ENCODE measurements at places on chromosomes 16 and 17. TPM values are rescaled to one million over a fixed set of nuclear protein-coding genes. Genes with fewer than 3 reads are reported as not detected.
A peak's percentile ranks its signal among the peaks of the same experiment; 100 is the strongest.

GRCh38 chr17:16459855-16460550, 32.0 kb downstream of the LRRC75A start:
- no peak for DNase-seq

The EPX gene
- not detected for total RNA-seq

DNA sequence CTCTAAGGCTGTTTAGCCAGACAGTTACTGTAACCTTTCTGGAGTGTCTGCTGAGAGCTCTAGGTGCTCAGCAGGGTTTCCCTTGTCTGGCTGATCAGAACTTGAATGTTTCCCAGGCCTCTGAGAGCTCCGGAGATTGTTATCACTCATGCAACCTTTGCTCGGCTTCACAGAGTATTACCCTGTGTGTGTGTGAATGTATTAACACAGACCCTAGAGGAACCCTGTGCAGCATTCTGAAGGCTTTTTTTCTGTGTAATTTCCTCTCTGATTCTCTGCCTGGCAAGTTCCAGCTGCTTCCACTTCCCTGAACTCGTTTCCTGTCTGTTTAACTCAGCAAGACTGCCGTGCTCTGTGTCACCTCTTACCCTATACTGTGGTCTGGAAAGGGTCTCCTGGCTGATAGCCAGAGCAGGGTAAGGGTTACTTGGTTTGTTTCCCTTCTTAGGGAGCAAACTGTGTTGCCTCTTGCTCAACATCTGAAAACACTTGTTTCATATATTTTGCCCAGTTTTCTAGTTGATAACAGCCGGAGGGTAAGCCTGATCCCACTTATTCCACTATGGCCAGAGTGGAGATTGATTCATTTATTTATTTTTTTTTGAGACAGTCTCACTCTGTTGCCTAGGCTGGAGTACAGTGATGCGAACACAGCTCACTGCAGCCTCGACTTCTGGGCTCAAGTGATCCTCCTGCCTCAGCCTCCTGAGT, 21.7 kb downstream of the PRMT7 start:
- DNase-seq: no peak

DNA sequence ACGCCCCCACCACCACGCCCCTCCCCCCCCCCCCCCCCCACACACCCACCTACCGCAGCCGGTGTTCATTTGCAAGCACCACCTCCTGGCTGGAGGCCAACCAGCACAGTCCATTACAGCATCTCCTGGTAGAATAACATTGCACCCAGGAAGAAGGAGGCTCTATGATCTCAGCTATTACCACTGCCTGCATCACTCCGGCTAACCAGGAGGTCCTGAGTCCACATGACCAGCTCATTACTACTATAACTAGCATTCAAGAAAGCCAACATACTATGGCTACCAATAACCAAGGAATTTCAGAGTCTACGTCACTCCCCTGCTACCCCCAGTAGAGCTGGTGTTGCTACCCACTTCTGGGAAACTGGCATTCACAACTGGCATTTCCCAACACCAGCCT, 81.1 kb upstream of the ALOX12 start:
- DNase-seq: peak; percentile 51

DNA sequence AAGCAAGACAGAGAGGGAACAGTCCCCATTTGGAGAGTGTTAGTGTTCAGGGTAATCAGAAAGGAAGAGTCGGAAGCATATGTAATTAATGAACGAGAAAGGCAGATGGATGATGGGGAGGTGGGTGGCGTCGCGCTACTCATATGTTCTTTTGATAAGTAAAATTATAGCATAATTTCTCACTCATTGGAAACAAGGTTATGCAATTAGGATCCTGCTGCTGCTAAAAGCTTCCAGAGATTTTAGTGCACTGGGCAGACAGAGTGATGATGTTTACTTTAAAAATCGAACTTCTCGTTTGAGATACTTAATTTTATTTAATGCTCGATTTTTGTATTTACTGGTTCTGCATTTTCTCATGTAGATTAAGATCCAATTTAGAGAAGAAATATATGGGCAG, 96.2 kb downstream of the PRKCA start:
- DNase-seq: no peak

- no peak for DNase-seq
Observed at GRCh38 chr17:55990332-55991006, 162.8 kb upstream of the ANKFN1 start.

The MMP25 gene
- total RNA-seq: 0.55 TPM

The HOXB2 gene
- 3.3 TPM for total RNA-seq

The FBXL20 gene
- total RNA-seq: 18.9 TPM

DNA sequence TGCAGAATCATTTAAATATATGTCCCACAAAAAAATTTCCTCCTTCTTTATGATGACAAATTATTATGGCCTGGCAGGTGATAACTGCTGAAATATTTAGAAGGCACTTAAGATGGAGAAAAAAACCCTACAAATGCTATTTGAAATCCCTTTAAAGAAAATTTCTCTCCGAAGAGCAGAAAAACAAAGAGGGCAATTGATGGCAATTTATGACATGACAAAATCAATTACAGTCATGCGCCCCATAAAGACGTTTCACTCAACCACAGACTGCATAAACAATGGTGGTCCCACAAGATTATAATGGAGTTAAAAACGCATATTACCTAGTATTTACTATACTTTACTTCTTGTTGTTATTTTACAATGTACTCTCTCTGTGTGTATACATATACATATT, 25.2 kb upstream of the KIF2B start:
- no peak for DNase-seq

DNA sequence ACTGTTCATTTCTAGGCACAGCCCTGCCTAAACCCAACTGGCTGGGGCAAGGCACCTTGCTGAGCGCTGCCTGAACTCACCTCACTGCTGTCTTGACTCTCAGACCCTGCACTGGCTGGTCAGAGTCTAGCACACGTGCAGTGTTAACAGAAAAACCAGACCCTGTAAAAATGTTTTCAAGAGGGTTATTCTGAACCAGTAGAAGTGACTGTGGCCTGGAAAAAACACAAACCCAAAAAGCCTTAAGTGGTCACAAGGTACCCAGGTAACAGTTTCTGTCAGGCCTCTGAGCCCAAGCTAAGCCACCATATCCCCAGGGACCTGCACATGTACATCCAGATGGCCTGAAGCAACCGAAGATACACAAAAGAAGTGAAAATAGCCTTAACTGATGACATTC, 6.1 kb upstream of the EIF4A3 start:
- no peak for DNase-seq

GRCh38 chr17:33377837-33378595, 84.9 kb upstream of the ASIC2 start:
- DNase-seq: no peak

DNA sequence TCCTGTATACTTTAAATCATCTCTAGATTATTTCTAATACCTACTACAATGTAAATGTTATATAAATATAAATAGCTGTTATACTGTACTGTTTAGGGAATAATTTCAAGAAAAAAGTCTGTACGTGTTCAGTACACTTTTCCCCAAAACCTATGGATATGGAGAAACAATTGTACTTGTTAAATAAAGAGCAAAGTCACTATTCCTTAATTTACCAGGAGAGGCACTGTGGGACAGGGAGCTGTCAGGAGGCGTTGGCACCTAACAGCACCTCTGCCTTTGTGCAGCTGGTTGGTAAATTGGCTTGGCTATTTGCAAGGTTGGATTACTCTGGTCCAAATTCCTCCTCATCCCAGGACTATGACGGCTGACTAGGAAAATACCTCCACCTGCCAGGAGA, 28.0 kb downstream of the CRHR1 start:
- DNase-seq: no peak

The WSCD1 gene
- 0.16 TPM for total RNA-seq

- DNase-seq: peak; percentile 77
Observed at GRCh38 chr16:68445458-68445857, 2.9 kb downstream of the SMPD3 start.

- peak; percentile 63 for DNase-seq
Observed at GRCh38 chr16:84648595-84649510, 542 bp downstream of the KLHL36 start.

The QRICH2 gene
- 1.2 TPM for total RNA-seq

- DNase-seq: no peak
Observed at GRCh38 chr17:79577485-79578187, 33.2 kb downstream of the RBFOX3 start.

The CD19 gene
- total RNA-seq: 0.74 TPM

DNA sequence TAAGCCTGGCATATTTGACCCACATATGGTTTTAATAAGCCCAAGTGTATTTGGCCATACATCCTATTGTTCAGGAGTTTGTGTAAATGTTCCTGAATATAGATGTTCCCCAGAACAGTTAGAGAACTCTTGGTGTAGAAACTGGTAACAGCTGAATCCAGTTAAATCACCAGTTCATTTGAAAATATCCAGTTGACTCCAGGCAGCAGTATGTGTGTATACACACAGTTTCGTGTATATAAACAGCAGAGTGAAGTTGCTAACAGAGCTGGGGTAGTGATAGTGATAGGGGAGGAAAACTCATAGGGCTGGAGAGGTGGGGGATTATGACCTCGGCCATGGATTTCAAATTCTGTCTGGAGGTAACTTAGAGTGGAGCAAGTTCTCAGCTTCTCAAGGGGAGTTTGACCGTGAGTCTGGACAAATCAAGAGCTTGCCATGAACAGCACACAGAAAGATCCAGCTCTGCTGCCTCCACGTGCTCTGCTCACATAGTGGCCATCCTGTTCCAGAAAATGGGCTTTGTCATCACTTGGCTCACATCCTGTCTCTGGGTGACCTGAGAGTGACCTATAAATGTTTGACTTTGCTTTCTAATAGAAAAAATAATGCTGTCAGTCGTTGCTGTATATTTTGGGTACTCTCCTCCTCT, 30.6 kb upstream of the MMD start:
- DNase-seq: no peak

The ARMC5 gene
- total RNA-seq: 7.0 TPM

DNA sequence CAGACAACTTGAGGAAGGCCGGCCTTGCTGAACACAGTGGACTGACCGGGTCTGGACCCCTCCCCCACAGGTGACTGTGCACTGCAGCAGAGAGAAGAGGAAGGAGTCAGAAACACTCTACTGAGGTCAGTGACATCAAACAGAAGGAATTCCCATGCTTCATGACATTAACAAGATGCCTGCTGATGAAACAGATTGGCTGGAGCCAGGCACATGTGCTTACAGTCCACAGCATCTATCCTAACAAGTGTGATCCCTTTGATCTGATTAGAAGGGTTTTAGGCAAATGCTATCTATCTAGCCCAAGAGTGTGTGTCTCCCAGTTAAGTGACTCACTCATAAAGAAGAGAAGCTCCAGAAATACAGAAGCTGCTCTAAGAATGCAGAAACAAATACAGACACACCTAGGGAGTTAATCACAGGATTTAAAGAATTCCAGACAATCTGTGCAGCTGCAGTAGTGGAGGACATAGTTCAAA, 90.2 kb downstream of the SYCE1L start:
- DNase-seq: no peak

DNA sequence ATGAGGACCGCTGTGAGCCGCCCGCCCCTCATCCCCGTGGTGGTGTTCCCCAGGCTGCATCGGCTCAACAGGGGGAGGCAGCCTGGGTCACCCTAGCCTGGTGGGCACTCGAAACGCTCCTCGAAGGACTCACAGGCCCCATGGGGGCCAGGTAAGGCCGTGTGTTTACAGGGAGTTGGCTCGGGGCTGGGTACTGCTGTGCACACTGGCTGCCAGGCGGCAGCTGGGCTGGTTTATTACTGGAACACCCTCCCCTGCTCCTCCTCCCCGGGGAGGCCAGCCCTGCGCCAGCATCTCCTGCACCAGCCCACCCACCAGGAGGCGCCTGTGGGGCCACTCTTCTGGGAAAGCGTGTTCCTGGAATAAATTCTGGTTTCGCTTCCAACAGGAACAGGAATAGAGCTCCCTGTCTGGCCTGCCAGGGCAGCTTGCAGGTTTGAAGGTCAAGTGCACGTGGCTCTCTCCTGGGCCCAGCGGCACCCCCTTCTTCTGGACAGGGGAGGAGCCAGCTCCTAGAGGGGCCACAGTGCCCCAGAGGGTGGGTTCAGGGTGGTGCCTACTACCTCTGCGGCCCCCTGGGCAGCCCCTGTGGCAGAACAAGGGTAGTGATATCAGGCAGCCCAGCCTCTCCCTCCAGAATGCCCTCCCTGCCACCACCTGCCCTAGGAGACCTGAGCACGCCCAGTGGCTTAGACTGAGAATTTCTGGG, 11.3 kb downstream of the MCRIP1 start:
- DNase-seq: peak; percentile 53

GRCh38 chr17:39754958-39755553, 17.3 kb downstream of the GRB7 start:
- DNase-seq: no peak

- DNase-seq: no peak
Observed at GRCh38 chr16:78485188-78485916, 385.9 kb downstream of the WWOX start.

Data from activated CD4-positive, alpha-beta T cell treated with anti-CD3 and anti-CD28 coated beads for 36 hours (primary cell).